ENCODE measurements at places on chromosomes 7 and 10.

DNA sequence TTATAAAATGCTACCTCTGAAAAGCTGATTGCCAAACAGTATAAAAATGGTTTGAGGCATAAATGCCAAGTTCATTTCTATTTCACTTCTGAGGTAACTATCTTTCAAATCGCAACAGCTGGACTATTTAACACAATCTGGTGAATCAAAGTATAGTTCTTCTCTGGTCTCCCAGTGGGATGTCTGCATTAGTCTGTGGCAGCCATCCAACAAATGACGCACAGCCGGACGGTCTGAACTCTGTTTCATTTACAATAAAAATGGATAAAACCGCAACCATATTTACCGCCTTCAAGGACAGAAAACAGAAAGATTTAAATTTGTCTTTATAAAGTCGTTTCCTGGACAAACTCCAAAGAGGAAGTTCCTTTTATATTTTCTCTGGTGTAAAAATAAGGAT lies 41.9 kb downstream of the ENO4 start:
- DNase-seq = no peak

DNA sequence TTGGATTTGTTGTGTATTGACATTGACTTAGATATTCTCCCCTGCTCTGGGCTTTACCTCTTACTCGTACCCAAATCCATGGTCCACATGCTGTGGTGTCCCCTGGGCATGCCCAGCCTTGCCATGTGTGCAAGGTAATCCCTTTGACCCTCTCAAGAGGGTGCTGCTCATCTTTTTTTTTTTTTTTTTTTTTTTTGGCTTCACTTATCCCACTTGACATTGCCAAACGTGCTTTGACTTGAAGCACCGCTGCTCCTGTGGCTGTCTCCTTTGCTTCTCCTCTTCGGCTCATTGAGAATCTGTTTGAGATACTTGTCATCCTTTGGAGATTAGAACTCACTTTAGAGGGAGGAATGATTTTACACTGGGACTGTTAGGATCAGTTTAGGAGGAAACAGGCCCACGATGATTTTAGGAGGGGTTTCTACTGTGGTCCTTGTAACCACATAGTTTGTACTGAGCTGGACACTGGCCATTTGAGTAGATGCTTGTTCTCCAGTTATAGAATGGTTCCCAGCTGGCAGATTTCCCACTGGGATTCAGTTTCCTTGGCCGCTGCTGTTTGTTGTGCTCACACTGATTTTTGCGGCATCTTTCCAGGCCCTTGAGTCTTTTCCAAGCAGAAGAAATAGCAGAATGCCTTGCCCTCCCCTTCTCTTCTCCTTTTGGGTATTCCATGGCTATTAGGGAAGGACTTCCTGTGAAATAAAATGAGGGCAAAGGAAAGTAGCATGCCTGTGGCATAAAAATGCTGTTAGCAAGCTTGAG lies 184.8 kb downstream of the AUTS2 start:
- DNase-seq = no peak

GRCh38 chr10:79310200-79310865 lies 36.9 kb upstream of the PPIF start:
- DNase-seq = no peak

- no peak for DNase-seq
Observed at GRCh38 chr10:61063901-61064300, 119.9 kb upstream of the RHOBTB1 start.

DNA sequence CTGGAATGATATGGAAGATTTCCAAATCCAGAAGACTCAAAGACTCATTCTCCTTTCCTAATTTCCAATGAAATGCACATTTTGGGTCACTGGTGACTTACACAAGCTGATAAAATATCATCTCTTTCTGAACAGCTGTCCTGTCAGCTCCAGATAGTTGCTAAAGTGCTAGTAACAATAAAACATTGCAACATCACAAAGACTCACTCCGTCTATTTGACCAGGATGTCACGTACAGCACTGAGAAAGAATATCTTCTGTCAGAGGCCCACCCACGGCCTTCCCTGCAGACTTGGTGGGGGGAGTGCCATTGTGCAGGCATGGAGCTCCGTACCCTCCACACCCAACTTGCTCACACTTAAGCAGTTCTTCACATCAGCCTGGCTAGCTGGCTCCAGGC lies 78.9 kb upstream of the EGR2 start:
- DNase-seq = no peak

GRCh38 chr7:135729230-135729629 lies 1.2 kb upstream of the SLC13A4 start:
- DNase-seq = no peak

DNA sequence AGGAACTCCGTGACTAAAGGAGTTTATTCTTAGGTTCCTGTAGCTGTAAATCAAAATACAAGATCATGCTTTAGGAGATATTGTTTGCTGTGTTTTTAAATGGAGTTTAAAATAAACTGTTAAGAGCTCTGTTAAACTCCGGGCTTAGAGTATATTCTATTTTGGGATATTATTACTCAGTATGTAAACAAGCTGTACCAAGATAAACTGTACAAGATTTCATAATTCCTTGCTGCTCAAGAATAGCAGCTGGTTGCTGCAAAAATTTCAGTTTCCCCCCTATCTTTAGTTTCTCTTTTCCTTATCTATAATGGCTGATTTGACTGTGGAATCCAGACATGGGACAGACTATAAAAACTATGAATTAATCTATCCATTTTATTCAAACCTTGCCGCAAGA lies 215.7 kb downstream of the HTR7 start:
- no peak for DNase-seq

GRCh38 chr10:4003348-4003973 lies 218.5 kb upstream of the KLF6 start:
- no peak for DNase-seq

DNA sequence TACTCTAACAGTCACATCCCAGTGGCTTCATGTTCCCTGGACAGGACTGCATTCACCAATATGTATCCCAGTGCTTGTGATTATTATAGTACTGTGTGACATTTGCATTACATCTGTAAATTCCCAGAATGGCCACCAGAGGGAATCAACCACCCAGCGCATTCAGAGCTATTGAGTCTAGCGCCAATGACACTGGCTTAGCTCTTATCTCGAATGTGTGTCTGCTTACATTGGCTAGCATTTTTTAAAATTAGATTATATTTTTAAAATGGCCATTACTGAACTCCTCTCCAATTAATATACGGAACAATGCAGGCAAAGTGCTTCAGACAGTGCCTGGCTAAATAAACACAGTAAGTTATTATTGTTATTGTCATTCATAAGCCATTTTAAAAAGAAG lies 36.3 kb downstream of the TRIL start:
- DNase-seq = peak; percentile 20

DNA sequence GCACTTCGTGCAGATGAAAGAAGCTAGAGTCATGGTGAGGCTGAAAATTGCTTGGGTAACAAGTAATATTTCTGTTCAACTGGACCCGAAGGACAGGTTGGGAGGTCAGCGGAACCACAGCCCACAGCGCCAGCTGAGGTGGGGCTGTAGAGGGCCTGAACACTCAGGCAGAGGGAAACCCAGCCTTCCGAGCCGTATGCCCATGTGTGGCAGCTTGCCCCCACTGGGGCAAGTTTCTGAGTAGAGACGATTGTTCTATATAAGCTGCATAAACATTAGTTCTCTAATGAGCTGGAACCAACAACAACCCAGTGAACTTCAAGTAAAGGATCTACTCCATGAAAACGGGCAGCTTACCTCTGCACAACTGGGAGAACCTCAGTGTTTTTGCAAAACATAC lies 58.4 kb upstream of the TNS3 start:
- DNase-seq = no peak

GRCh38 chr7:90775383-90775965 lies 179.4 kb downstream of the CDK14 start:
- no peak for DNase-seq

- DNase-seq = no peak
Observed at GRCh38 chr7:137850571-137850970, 3.8 kb upstream of the DGKI start.

DNA sequence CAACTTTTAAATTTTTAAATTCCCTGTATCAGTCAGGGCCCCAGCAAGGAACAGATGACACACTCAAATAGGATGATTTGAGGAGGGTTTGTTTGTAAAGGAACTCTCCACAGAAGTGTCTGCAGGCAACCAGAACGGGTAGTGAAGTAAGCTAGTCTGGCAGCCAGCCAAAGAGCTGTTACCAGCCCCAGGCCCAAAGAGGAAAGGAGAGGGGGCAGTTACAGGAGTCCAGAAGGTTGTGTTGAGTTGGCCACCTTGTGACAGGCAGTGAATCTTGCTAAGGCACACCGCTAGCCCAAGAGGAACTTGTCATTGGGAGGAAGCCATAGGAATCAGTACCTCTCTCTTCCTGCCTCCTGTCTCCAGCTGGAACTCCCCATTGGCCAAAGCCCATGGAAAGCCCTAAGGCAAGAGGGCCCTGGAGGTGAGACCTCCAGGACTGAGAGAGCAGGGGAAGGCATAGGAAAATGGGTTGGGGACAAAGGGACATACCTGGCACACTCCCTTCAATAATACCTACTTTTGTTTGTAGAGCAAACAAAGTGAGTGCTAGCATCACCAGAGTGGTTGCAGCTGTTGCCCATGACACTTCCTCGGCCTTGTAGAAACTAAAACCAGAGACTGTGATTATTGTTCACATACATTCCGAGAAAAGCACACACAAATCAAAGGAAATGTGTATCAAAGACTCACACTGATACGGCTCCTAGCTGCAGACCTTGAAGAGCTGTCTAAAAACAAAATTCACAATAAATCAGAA lies 25.4 kb upstream of the GATAD1 start:
- DNase-seq = no peak

DNA sequence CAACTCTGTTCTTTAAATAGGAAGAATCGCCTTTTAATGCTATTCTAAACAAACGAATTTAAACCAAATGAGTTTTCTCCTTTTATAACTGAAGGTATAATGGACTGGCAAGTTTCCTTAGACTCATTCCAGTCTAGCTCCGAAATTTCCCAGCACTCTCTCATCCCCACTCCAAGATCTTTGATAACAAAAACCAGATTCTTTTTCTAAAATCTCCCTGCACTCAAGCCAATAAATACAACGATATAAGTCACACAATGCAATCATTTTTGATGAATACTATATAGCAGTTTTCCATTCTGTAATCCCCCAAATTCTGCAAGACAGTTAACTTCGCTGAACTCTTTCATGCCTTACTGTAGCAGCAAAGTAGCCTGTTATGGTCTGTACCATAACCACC lies 1.9 kb downstream of the OGA start:
- no peak for DNase-seq

- DNase-seq = no peak
Observed at GRCh38 chr7:4000934-4001333, 681.2 kb upstream of the FOXK1 start.

GRCh38 chr7:46999866-47000265 lies 582.0 kb downstream of the TNS3 start:
- no peak for DNase-seq

DNA sequence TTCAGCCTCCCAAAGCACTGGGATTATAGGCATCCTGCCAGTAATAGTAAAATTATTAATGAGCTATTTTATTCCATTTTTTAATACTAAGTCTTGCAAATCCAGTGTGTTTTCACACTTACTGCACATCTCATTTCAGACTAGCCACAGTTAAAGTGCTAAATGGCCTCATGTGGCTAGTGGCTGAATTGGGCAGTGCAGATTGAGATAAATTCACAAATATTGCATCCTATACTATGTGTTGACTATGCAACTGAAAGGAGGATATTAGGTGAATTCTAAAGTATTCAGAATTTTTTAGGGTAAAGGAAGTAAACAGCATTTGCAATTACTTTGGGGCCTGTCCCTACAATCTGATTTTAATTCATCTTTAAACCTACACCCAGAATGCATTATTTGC lies 10.2 kb downstream of the APBB1IP start:
- no peak for DNase-seq

DNA sequence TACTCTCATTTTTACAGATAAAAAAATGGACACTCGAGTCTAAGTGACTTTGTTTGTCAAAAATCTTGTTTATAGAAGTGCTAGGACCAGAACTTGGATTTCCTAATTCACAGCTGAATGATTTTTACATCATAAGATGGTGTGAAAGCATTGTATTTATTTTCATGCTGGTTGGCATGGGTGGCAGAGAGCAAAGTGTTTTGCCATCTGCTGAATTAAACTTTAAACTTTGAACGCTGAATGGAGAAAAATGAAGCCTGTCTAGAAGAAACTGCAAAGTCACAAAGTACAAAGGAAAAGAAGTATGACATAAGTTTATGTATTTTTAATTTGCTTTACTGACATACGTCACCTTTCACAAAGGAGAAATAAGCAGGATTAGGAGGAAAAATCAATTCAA lies 142.0 kb downstream of the NRBF2 start:
- DNase-seq = no peak

- DNase-seq = no peak
Observed at GRCh38 chr7:50268223-50268622, 36.3 kb upstream of the IKZF1 start.

GRCh38 chr7:1403638-1404459 lies 55.4 kb downstream of the MICALL2 start:
- DNase-seq = no peak

- DNase-seq = no peak
Observed at GRCh38 chr7:143346018-143346417, 16.5 kb downstream of the FAM131B start.

DNA sequence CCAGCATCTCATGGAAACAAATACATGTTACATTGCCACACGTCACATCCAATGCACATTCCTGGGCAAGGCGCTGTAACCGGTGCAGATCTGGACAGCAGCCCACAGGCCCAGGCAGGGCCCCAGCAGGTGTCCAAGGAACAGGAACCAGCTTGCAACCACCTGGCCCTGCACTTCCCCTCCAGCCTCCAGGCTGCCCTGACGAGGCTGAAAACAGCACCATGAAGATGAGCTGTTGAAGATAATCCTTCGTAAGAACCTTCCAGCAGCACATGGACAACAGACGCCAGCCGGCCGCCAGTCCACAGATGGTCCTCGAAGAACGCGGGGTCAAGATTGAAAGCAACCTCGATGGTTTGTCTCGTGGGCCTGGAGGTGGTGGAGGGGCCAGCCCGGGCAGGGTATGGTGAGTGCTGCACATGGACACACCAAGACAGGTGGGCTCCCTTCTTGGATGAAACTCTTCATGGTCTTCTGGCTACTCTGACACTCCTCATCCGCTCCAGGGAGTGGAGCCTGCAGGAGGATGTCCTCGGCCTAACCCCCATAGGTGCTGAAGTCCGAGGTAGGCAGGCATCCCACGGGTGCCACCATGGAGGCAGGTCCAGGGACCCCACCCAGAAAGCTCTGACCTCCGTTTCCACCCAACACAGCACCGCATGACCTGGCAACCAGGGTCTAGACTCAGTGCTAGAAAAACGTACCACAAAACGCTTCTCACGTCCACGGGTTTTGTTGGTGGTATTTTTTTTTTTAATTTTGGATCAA lies 22.9 kb downstream of the PDGFA start:
- no peak for DNase-seq

DNA sequence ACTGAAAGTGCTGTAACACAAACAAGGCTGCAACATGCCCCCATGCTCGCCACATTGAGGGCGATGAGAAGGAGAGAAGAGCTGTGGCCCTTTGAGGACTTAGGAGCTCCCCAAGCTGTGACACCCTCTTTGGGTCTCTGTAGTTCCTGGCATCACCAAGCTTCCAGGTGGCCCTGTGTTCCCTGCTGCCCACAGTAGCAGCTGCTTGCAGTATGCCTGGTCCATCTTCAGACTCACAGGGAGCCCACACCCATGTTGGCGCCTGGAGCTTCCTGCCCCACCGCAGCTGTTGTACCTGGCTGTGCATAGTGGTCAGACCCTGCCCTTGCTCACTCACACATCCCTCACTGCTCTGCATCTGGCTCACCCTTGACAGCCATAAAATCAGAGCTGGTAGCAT lies 401.2 kb upstream of the NRG3 start:
- no peak for DNase-seq

GRCh38 chr10:116268976-116269375 lies 4.0 kb downstream of the GFRA1 start:
- no peak for DNase-seq
